ENCODE measurements at places on chromosomes 16 and 17.

DNA sequence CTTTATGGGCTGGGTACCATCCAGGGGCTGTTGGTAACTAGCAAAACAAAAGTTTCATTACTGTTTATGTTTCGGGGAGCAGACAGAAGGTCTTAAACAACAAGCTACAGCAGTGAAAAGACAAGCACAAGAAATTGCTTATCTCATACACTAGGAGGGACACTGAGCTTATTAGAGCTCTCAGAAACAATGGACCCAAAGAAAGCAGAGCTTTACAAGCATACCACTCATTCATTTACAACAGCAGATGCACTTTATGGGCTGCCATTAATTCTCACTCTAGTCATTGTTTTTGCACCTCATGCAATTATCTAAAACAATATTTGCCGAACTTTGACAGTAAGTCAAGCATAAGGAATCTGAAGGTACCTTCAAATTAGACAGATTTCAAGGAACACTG lies 10.0 kb downstream of the KRT16 start:
- no peak for DNase-seq

GRCh38 chr16:88554711-88555264 lies 15.4 kb upstream of the ZC3H18 start:
- DNase-seq = no peak

- DNase-seq = no peak
Measured at GRCh38 chr17:50977487-50978159, 111.5 kb upstream of the TOB1 start.

GRCh38 chr17:49817993-49818392 lies 29.5 kb downstream of the KAT7 start:
- no peak for DNase-seq

GRCh38 chr16:6193718-6194117 lies 1096.1 kb upstream of the EEF2KMT start:
- DNase-seq = no peak

GRCh38 chr17:77132411-77133086 lies 8.2 kb upstream of the SEC14L1 start:
- no peak for DNase-seq

Measured in NCI-H1048 (cell line).